ENCODE measurements at places on chromosomes 1 and 21.

DNA sequence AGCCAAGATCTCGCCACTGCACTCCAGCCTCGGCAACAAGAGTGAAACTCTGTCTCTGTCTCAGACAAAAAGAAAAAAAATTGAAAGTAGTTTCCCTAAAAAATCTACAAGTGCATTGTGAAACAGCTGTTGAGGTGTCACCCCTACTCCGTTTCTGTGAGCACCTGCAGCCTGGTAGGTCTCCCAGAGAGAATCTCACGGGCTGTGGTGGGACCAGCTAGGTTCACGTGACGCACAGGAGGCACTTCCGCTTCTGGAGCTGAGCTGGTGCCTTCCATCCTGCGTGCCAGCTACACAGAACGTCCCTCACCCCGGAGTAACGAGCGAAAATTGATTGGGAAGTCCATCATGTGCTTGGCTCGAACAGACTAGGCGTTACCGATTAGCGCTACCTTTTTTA, 66.8 kb downstream of the COL24A1 start:
- DNase-seq = no peak

DNA sequence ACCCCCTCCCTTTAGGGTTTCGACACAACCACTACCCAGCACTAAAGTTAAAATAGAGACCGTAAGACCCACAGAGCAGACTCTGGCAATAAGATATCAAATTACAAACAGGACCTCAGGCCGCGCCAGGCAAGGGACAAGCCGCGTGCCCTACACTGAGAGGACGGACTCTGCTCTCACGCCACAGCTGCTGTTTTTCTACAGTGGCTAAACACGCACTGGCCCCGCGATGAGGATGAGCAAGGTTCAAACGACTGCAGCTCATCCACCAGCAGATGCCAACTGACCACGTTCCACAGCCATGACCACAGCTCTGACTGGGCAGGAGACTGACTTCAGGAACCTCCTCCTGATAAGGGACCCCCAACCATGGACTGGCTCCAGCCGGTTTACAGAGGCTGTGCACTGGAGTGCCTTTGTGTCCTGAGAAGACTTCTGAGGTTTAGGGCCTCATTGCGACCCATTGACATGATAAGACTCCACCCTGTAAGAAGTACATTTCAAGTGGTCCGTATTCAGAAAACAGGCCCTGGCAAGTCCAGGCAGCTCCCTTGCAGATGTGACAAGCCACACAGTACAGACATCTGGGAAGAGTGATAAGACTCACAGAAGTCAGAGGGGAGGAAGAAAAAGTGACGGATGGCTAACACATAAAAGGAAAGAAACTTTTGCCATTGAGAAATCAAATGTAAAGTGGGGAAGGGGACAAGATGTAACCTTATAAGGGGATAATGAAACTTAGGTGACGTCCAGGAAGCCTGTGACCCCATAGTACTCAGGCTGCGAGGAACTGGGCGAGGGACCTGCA, 1.5 kb upstream of the KRTAP10-6 start:
- no peak for DNase-seq

DNA sequence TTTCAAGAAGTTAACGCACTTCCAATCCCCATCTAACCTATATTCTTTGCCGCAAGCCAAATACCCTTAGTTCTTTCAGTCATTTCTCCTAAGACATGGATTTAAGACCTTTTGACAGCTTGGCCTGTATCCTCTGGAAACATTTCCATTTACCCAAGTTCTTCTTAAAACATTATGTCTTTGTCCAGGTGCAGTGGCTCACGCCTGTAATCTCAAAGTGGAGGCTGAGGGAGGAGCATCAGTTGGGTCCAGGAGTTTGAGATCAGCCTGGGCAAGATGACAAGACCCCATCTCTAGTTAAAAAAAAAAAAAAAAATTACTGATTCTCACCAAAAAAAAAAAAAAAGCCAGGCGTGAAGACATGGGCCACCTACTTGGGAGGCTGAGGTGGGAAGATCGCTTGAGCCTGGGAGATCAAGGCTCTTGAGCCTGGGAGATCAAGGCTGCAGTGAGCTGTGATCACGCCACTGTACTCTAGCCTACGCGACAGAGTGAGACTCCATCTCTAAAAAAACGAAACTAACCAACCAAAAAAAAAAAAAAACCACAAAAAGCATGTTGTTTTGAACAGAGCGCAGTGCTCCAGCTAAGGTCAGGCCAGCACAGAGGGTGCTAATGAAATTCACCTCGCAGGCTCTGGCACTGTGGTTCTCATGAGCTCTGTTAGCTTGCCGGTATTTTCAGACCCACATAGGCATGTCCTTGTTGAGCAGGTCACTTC, 36.0 kb downstream of the NUAK2 start:
- DNase-seq = no peak

GRCh38 chr1:24199291-24199900, 12.3 kb upstream of the IFNLR1 start:
- DNase-seq = peak; percentile 78

- no peak for DNase-seq
Measured at GRCh38 chr1:173241528-173242347, 34.6 kb upstream of the TNFSF4 start.

All from hepatic stellate cell (primary cell).